ENCODE measurements at places on chromosomes 3 and 15. TPM values are rescaled to one million over a fixed set of nuclear protein-coding genes. Genes with fewer than 3 reads are reported as not detected.

The GOLGA8T gene
- polyA plus RNA-seq: not detected

The GOLGA8N gene
- polyA plus RNA-seq: 0.59 TPM

The LRTM1 gene
- not detected for polyA plus RNA-seq

The PLSCR5 gene
- not detected for polyA plus RNA-seq

The ARRDC4 gene
- 7.8 TPM for polyA plus RNA-seq
